Natural killer cell treated with Interleukin-12 subunit alpha and Interleukin-12 subunit beta and Interleukin-15 and Interleukin-18, amount 100 ng/mL, for 72 hours (primary cell): ENCODE measurements at places on chromosomes 4 and X.

GRCh38 chr4:22500128-22500611, 15.7 kb downstream of the ADGRA3 start:
- no peak for DNase-seq

- no peak for DNase-seq
Observed at GRCh38 chrX:19578956-19579355, 63.6 kb upstream of the MAP3K15 start.

DNA sequence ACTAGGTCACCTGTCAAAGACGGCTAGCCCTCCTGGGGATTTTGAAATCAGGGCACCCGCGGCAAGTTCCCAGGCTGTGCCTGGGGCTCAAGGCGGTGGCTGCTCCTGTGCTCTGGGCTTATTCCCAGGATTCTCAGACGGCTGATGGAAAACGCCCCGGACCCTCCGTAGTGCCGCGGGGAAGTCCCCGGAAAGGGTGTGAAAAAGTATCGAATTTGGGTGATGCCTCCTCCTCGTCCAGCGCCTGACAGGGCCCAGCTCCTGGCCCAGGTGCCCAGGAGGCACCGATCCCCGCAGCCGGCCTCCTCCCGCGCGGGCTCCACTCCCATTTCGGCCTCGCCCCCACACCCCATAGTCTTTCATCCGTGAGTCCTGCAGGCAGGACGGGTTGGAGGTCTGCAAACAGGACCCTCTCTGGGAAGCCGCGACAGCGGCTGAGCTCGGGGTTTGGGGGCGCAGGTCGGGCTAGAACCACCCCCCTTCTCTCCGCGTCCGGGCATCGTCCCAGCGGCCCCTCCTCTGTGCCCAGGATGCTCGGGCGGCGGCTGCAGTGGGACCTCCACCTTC, 1.1 kb upstream of the NSG1 start:
- no peak for DNase-seq

- DNase-seq: no peak
Observed at GRCh38 chrX:72201836-72202536, 20.4 kb downstream of the PIN4 start.

GRCh38 chrX:70025464-70025863, 24.3 kb downstream of the AWAT2 start:
- no peak for DNase-seq

- no peak for DNase-seq
Observed at GRCh38 chr4:48862661-48863060, 31.8 kb downstream of the OCIAD1 start.

- no peak for DNase-seq
Observed at GRCh38 chrX:79559290-79559689, 192.2 kb upstream of the ITM2A start.

GRCh38 chr4:78764498-78764961, 11.6 kb upstream of the BMP2K start:
- no peak for DNase-seq

DNA sequence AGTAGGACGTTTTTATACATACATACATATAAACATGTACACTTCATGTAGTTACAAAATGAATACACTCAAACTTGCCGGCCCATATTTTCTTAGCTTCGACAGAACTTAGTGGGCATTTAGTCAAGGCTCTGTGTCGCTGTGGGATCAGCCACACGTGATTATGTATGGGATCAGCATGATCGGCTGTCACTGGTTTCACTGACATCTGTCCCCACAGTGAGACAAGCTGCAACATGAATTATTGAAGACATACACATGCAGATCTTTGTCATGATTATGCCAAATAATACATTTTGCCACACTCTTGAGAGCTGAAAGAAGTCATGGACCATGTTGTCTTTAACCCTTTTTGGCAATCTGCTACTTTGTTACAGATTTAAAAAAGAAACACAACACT, 38.2 kb upstream of the NAA11 start:
- no peak for DNase-seq

GRCh38 chr4:100391863-100392262, 126.0 kb downstream of the EMCN start:
- DNase-seq: no peak

DNA sequence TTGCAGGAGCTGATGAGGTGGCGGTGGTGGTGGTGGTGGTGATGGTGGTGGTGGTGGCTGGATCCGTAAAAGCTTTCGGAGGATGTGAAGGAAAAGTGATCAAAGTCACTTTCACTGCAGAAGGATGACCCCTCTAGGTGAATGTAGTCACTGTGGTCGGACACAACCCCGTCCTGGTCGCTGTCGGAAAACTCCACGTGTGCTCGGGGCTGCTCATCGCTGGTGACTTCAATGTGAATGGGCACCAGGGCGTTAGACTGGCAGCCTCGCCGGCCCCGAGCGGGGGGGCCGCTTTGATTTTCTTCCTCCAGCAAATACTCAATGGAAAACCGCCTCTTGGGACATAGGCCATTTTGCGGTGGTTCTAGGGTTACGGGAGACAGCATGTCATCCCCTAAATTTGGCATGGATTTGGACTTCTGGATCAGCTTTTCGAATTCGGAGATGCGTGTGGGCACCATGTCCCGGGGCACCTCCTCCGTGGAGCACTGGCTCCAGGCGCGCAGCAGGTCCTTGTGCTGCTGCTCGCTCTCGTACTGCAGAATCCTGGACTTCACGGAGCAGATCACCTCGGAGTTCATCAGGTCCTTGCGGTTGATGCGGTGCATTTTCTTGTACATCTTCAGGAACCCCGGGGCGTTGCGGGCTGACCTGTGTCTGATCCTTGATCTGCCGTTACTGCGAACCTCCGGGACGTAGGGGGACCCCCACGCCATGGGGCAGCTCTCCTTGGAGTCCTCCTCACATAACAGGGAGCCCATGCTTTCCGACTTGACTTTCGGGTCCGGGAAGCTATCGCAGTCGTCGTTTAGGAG, 88.3 kb upstream of the PDLIM3 start:
- DNase-seq: peak; percentile 45

- no peak for DNase-seq
Observed at GRCh38 chr4:170242471-170242870, 152.7 kb upstream of the AADAT start.

- DNase-seq: peak; percentile 73
Observed at GRCh38 chr4:184825141-184825895, 450 bp downstream of the ACSL1 start.

- no peak for DNase-seq
Observed at GRCh38 chrX:41005445-41005992, 79.7 kb upstream of the USP9X start.

- DNase-seq: no peak
Observed at GRCh38 chrX:70084592-70085240, 22.5 kb downstream of the OTUD6A start.

GRCh38 chrX:27466051-27466450, 2.9 kb upstream of the PPP4R3C start:
- no peak for DNase-seq

GRCh38 chrX:106484233-106484632, 127.5 kb upstream of the RADX start:
- DNase-seq: no peak

- peak; percentile 74 for DNase-seq
Observed at GRCh38 chr4:6695660-6696610, 2.3 kb downstream of the S100P start.

DNA sequence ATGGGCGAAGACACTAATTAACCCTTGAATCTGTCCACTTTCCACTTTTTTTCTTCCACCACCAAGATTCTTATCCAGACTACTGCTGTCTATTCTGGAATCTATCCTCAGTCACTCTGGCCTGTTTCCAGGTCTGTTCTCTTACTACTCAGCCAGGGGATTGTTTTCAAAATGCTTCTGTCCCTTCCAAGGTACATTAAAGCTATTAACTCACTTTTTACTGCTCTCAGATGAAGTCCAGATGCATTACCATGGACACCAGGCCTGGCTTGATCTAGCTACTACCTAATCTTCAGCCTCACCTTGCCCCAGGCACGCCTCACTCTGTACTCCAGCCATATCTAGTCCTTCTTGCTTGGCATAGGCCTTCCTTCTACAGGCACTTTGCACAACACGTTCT, 66.4 kb downstream of the GALNT7 start:
- no peak for DNase-seq

GRCh38 chr4:16488084-16488483, 261.8 kb upstream of the TAPT1 start:
- no peak for DNase-seq

DNA sequence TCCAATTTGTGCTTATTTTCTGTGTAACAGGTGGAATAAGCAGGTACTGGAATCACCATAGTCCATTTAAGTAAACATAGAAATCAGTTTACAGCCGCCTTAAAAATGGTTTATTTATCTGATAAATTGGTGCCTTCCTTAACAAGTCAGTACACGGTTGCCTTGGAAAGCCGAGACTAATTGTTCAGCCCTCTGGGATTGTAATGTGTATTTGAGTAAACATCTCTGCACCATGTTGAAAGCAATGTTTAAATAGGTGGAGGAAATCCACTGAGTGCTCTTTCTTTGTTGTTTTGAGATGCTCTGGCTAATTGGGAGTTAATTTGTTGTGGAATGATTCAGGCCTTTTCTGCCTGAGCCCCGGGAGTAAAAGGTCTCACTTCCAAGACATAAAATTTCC, 45.7 kb upstream of the ADRA2C start:
- no peak for DNase-seq

GRCh38 chrX:40064055-40064597, 33.6 kb downstream of the BCOR start:
- no peak for DNase-seq

DNA sequence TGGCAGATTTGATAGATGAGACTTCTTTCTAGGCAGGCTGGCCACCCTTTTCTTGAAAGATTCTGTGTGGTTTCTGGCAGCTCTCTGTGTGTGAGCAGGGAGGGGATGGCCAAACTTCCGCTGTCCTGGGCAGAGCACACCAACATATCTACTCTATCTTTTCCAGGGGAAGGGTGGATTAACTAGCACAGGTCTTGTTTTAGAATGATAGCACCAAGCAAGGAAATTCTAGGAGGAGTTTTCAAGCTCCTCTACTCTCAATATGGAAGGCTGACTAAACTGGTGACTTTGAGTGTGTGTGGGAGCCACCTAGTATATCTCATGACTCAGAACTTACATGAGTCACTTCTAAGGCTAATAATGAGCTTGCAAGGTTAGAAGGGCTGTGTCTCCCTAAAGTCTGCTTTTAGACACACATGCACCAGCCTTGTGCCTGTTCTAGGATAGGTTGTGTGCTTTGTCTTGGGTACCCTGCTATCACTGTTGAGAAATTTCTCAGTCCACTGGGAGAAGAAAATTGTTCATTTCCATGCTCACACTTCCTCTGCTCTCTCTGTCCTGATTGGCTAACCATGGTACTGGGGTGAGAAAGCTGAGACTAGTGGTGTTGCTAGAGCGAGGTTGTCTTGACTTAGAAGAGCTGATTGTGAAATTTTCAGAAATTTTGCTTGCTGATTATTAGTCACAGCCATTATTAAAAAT, 72.9 kb downstream of the YIPF6 start:
- DNase-seq: no peak

- DNase-seq: no peak
Observed at GRCh38 chrX:14738643-14739042, 134.2 kb downstream of the FANCB start.

DNA sequence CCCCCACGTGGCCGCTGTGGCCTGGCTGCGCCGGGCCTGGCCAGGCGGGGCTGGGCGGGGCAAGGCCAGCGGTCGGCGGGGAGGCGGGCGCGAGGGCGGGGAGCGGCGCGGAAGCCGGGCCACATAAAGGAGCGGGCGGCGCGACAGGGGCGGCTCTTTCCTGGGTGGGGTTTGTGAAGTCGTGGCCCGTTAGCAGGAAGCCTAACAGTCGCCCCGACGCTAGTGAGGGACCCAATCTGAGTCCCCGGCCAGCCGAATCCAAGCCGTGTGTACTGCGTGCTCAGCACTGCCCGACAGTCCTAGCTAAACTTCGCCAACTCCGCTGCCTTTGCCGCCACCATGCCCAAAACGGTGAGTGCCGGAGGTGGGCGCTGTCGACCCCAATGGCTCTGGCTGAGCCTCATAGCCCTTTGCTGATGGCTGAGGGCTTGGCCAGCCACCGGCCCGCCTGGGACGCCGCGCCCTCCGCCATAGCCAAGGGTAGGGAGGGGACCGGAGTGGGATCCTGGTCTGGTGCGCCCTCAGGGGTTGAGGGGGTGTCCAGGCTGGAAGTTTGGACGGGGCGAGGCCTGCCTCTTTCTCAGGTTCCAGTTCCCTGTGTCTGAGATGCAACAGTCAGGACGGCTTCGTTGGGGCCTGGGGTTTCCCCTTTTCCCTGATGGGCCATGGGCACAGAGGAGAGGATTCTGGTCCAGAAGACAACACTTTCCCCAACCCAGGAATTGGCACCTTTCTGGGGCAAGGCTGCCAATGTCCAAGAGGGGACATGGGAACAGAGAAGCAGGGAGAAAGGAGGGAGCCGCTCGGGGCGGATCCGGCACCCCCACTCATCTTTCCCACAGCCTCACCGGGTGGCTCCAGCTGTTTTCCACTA, at the start of gene MSN:
MSN (plus strand) TSS at position 152 of the 874 bp plus-strand sequence; CDS start at position 340, 188 bp downstream.
- DNase-seq: peak; percentile 89

- DNase-seq: no peak
Observed at GRCh38 chr4:123517176-123517575, 120.6 kb downstream of the SPRY1 start.

- no peak for DNase-seq
Observed at GRCh38 chr4:102430461-102430910, 70.7 kb upstream of the NFKB1 start.

DNA sequence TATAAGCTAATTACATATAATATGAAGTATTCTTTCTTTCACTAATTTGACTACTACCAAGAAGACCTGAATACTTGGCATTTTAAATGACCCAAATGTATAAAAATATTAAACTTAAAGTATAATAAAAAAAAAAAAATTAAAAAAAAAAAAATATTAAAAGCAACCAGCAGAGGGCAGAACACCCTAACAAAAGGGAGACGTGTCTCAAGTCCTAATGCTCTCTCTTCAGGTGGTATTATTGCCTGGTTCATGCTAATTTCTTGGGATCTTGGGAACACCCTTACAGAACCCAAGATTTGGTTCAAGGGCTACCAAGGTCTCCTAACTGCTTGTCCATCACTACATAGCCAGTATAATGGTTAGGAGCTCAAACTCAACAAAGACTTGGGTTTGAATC, 754.8 kb downstream of the RAB28 start:
- DNase-seq: no peak

DNA sequence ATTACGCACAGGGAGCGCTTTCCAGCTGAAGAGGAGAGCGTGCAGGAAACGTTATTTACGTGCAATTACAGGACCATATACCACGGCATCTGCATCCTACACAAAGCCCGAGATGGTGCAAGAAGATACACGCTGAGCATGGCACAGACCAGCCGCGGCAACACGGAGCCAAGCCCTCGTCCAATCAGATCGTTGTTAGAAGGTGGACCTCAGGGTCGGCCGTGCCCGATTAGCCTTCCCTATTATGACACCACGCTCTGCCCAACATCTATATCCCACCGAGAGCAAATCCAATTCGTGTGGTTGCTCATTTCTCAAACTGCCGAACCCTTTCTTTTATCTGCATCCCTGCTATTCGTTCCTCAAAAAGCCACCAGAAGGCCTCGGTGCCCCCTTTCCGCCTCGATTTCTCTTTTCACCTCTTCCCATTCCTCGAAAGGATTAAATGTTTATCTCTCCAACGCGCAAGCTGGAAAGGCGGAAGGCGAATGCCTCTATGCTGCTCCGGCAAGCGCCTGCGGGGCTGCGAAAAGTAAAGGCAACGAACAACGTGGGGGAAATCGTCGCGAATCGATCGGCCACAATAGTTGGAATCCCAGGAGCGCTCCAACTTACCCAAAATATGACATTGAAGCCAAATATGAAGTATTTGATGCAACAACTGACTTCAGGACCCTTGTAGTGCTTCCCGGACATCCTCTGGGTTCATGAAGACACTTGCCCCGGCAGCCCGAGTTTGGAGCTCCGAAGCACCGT, 702 bp downstream of the TSPAN5 start:
- peak; percentile 66 for DNase-seq

GRCh38 chrX:55167901-55168300, 52.2 kb upstream of the PAGE5 start:
- DNase-seq: no peak

- no peak for DNase-seq
Observed at GRCh38 chrX:97224148-97224547, 340.4 kb downstream of the RPA4 start.
